GM12878 (cell line): ENCODE measurements at places on chromosomes 3 and 15.

- DNase-seq = no peak
- no peaks in the 10 kb centered on the region for H3K36me3 ChIP-seq
- H3K4me3 ChIP-seq = no peak overlapping the region
- H3K4me1 ChIP-seq = no peaks in the 10 kb centered on the region
- no peaks in the 10 kb centered on the region for H3K27me3 ChIP-seq
Measured at GRCh38 chr3:150275941-150276340, 132.2 kb upstream of the TSC22D2 start.

DNA sequence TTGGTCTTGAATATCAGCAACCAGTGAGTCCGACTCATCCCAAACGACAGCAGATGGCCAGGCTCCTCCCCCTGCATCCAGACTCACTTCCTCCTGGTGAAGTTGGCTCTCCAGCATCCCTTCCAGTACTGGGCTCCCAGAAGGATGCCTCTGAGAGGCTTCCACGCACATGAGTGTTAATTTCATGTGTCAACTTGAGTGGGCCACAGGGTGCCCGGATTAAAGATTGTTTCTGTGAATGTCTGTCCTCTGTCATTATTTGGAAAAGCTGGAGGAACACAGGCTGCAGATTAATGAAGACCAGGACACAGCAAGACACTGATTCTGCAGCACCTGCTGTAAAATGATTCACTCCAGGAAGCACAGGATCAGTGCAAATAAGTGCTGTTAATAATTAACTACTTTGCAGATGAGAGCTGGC is 99.8 kb downstream of the ATP10A start:
- no peak for DNase-seq
- no peaks in the 10 kb centered on the region for H3K27me3 ChIP-seq
- no peaks in the 10 kb centered on the region for H3K4me1 ChIP-seq

DNA sequence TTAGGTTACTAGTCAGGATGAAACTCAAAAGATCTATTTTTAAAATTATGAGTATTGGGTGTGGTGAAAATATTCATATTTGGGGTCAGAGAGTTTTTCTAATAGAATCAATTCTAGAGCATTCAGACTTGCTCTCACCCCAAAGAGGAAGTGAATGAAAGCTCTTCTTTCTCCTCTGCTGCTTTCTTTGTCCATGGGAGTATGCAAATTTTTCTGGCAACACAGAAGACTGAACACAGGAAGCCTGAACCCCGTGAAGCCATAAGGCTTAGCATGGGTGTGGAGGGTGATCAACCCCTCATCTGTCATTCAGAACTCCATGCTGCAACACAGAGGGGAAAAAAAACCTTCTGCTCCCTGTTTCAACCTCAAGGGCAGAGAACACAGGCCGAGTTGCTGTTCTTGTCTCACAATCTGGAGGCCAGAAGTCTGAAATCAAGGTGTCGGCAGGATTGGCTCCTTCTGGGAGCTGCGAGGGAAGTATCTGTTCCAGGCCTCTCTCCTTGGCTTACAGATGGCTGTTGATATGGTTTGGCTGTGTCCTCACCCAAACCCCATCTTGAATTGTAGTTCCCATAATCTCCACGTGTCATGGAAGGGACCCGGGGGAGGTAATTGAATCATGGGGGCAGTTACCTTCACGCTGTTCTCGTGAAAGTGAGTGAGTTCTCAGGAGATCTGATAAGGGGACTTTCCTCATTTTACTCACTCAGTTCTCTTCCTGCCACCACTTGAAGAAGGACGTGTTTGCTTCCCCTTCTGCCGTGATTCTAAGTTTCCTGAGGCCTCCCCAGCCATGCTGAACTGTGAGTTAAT is 33.7 kb upstream of the CD47 start:
- H3K27me3 ChIP-seq = no peaks in the 10 kb centered on the region
- peak overlapping the region; percentile 100 for H3K27ac ChIP-seq
- peak; percentile 96 for DNase-seq
- H3K4me3 ChIP-seq = peak overlapping the region; percentile 88

DNA sequence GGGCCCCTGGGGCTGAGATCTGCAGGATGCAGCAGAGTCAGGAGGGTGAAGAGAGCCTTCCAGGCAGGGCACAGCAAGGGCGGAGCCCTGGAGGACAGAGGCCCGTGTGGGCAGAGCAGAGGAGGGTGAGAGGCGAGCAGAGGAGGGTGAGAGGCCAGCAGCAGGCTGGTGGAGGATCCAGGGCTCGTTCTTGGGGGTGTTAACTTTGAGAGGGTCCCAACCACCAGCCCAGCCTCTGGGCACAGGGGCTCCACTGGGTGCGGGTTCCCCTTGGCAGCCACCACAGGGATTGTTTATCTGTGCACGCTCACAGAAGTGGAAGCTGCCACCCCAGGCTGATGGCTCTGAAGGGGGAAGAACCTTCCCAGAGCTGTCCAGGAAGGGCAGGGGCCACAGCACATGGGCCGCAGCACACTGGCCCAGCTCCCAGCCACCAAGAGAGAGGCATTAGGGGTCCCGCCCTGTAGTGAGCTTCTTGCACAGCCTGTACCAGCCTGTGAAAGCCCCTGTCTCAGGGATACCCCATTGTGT is 9.3 kb upstream of the PLXND1 start:
- no peak overlapping the region for H3K4me3 ChIP-seq
- H3K27ac ChIP-seq = no peak overlapping the region
- peaks cover 14% of the 10 kb centered on the region for H3K4me1 ChIP-seq
- DNase-seq = no peak
- no peaks in the 10 kb centered on the region for H3K27me3 ChIP-seq

- H3K27me3 ChIP-seq = no peaks in the 10 kb centered on the region
- H3K27ac ChIP-seq = no peak overlapping the region
- H3K4me3 ChIP-seq = no peak overlapping the region
- no peak for DNase-seq
Measured at GRCh38 chr3:64405211-64405835, 180.1 kb upstream of the PRICKLE2 start.

- H3K4me3 ChIP-seq = no peak overlapping the region
- no peak for DNase-seq
- no peaks in the 10 kb centered on the region for H3K4me1 ChIP-seq
- no peaks in the 10 kb centered on the region for H3K36me3 ChIP-seq
- H3K27ac ChIP-seq = no peak overlapping the region
Measured at GRCh38 chr3:34832865-34833508, 806.3 kb upstream of the ARPP21 start.

- no peak overlapping the region for H3K27ac ChIP-seq
- H3K36me3 ChIP-seq = no peaks in the 10 kb centered on the region
- H3K27me3 ChIP-seq = no peaks in the 10 kb centered on the region
- no peak overlapping the region for H3K4me3 ChIP-seq
- H3K4me1 ChIP-seq = no peaks in the 10 kb centered on the region
Measured at GRCh38 chr3:149965278-149965677, 5.4 kb downstream of the PFN2 start.

GRCh38 chr3:45564172-45564571 is 30.4 kb upstream of the LIMD1 start:
- H3K4me1 ChIP-seq = peaks cover 54% of the 10 kb centered on the region
- no peak overlapping the region for H3K4me3 ChIP-seq
- no peaks in the 10 kb centered on the region for H3K27me3 ChIP-seq
- no peak for DNase-seq
- no peaks in the 10 kb centered on the region for H3K36me3 ChIP-seq
- no peak overlapping the region; the same call in 1 of the 2 replicates for H3K27ac ChIP-seq

DNA sequence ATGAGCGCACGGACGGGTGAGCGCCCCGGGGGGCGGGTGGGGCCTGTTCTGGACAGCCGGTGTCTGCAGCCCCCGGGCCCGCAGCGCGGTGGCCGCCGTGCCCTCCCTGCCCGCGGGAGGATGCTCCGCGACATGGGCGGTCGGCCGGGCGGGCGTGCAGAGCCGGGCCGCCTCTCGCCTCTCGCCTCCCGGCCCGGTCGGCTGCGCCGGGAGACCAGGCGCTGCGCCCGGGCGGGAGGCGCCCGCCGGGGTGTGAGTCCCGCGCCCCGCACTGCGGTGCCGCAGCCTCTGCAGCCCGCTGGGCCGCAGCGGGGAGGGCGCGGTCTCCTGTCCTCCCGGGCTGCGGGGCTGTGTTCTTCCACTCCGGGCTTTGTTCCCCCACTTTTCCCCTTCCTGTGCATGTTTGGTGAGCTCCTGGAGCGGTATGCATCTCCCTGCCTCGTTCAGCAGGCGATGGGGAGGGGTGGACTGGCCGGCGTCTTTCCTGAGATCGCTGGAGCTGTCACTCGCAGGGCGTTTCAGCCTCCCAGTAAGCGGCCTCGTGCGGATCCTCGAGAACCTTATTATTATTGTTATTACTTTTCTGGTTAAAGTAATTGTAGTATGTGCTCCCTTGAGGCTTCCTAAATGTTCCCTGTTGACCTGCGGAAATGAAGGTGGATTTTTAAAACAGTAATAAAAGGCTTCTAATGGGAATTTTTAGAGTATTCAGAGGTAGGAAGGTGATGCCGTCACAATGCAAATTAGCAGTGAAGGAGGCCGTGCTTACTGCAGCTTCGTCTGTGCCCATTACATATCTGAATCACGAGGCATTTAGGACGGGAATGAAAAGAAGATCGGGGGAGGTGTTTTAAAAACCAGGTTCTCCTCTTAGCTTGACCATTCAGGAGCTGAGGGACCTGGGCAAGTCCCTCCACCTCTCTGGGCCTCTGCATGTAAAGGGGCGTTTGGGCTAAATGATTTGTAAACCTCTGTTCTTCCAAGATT is 593 bp downstream of the TMOD2 start:
- DNase-seq = no peak
- H3K27ac ChIP-seq = no peak overlapping the region
- no peaks in the 10 kb centered on the region for H3K36me3 ChIP-seq
- peak overlapping the region; percentile 89 for H3K4me3 ChIP-seq
- peaks cover 2% of the 10 kb centered on the region; the same call in 1 of the 2 replicates for H3K27me3 ChIP-seq

DNA sequence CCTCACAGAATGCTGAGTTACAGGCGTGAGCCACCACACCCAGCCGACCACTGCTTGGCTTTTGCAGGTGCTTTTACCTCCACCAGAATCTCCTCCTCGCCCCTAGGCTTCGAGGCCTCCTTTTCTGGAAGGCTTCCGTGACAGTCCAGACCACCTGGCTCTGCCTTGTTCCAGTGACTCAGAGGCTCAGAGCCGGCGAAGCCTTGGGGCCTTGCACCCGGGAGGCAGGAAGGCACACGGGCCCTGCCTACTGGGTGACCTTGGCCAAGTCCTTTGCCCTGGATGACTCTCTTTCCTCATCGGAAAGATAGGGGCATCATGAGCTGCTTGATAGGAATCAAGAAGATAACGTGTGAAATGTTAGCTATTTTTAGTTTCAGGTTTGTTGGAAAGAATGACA is 31.3 kb upstream of the FURIN start:
- H3K4me1 ChIP-seq = peaks cover 22% of the 10 kb centered on the region
- no peak overlapping the region for H3K4me3 ChIP-seq
- H3K27ac ChIP-seq = no peak overlapping the region
- no peaks in the 10 kb centered on the region for H3K27me3 ChIP-seq
- no peaks in the 10 kb centered on the region for H3K36me3 ChIP-seq
- no peak for DNase-seq

GRCh38 chr3:58107597-58107996 is 99.4 kb downstream of the FLNB start:
- peaks cover 11% of the 10 kb centered on the region for H3K4me1 ChIP-seq
- no peak overlapping the region for H3K4me3 ChIP-seq
- H3K27ac ChIP-seq = no peak overlapping the region
- H3K27me3 ChIP-seq = no peaks in the 10 kb centered on the region
- H3K36me3 ChIP-seq = peaks cover 18% of the 10 kb centered on the region

GRCh38 chr15:73969151-73969759 is 22.8 kb downstream of the STOML1 start:
- no peak overlapping the region for H3K4me3 ChIP-seq
- H3K27me3 ChIP-seq = no peaks in the 10 kb centered on the region
- H3K36me3 ChIP-seq = no peaks in the 10 kb centered on the region
- no peak for DNase-seq

DNA sequence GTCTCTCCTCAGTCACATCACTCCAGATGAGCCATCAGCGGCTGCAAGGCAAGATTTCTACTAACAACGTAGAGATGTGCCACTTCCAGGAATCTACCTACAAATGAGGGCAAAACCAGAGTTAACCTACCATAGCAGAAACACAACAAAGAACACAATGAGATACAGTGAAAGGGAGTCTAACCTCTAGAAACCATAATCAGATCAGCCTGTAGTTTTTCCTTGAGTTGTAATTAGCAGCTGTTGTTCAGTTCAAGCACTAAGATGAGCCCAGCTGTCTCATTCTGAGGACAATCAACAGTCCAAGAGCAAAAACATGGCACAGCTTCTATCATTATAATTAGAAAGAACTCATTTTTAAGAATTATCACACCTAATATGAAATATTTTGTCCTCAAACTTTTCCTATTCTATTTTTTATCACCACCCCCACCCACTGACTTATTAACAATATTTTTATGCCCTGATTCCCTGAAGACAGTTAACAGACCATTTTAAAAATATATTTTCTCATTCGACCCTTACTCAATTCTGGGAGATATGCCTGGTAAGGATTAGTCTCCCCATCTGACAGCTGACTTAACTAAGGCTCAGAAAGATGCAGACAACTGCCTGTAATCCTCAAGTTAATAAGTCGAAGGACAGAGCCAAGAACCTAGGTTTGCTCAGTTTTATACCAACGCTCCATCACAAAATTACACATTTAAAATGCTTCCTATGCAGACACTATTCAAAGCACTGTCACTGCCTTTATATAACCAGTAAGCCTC is 50.1 kb downstream of the MAGI1 start:
- H3K36me3 ChIP-seq = no peaks in the 10 kb centered on the region
- no peak overlapping the region for H3K27ac ChIP-seq
- no peaks in the 10 kb centered on the region for H3K4me1 ChIP-seq
- H3K4me3 ChIP-seq = no peak overlapping the region
- no peaks in the 10 kb centered on the region for H3K27me3 ChIP-seq

- no peaks in the 10 kb centered on the region for H3K27me3 ChIP-seq
- peak overlapping the region; percentile 97 for H3K27ac ChIP-seq
- peaks cover 45% of the 10 kb centered on the region for H3K4me1 ChIP-seq
Measured at GRCh38 chr3:122076491-122077292, 21.5 kb downstream of the CD86 start.

DNA sequence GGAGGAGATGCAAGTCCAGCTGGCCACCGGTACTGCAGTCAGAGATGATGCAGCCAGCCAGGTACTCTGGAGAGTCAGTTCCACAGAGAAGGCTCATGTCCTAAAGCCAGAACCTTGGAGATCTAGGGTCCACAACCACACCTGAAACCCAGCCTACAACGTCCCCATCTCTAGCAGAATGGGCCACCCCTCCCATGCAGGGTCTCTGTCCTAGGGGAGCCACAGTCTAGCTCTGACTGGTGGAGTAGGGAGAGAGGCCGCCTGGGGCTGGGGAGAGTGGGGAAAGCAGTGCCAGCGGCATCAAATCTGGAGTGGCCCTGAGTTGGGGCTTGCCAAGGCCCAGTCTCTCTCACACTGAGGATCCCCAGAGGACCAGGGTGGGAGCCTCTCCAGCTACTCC is 43.5 kb downstream of the PTH1R start:
- no peak for DNase-seq
- no peaks in the 10 kb centered on the region for H3K27me3 ChIP-seq
- H3K4me1 ChIP-seq = peaks cover 20% of the 10 kb centered on the region
- no peak overlapping the region for H3K27ac ChIP-seq

- H3K27me3 ChIP-seq = no peaks in the 10 kb centered on the region; the same call in none of the 2 replicates
- no peak overlapping the region for H3K27ac ChIP-seq
- no peak for DNase-seq
- H3K36me3 ChIP-seq = no peaks in the 10 kb centered on the region
- no peak overlapping the region for H3K4me3 ChIP-seq
- no peaks in the 10 kb centered on the region for H3K4me1 ChIP-seq
Measured at GRCh38 chr3:156396851-156397250, 158.1 kb downstream of the SSR3 start.
